ENCODE measurements at places on chromosomes 12 and 14. TPM values are rescaled to one million over a fixed set of nuclear protein-coding genes. Genes with fewer than 3 reads are reported as not detected.

- DNase-seq: no peak
Observed at GRCh38 chr14:74202113-74202512, 37.1 kb upstream of the VSX2 start.

GRCh38 chr12:26749781-26750180 lies 83.2 kb downstream of the ITPR2 start:
- DNase-seq: no peak

DNA sequence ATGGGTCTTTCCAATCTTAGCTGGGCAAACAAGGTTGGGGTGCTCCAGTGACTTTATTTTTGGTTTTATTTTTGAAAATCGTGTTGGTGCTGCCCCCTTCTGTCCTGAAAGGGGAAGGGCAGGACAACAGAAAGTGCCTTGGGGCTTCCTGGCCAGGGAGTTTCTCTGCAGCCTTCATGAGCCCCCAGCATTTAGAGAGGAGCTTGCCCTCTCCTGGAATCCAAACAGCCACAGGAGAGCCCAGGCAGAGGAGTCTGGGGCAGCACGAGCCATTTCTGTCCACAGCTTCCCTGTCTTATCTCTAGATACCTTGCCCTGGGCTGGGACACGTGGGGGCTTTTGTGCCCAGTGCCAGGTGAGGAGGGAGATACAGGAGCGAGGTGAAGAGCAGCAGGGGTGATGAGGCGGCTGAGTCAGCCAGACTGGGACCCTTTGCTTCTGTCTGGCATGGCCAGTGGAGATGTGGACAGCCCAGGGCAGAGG lies 4.4 kb upstream of the C1RL start:
- DNase-seq: no peak

GRCh38 chr12:106113446-106113823 lies 25.3 kb downstream of the NUAK1 start:
- DNase-seq: no peak

GRCh38 chr14:31080056-31080455 lies 53.9 kb upstream of the STRN3 start:
- DNase-seq: no peak

The PNP gene
- total RNA-seq: 6.4 TPM

The SPPL3 gene
- total RNA-seq: 26.8 TPM

The WASHC3 gene
- total RNA-seq: 37.2 TPM

The PIANP gene
- total RNA-seq: 0.41 TPM
